ENCODE measurements at places on chromosomes 4 and X.

DNA sequence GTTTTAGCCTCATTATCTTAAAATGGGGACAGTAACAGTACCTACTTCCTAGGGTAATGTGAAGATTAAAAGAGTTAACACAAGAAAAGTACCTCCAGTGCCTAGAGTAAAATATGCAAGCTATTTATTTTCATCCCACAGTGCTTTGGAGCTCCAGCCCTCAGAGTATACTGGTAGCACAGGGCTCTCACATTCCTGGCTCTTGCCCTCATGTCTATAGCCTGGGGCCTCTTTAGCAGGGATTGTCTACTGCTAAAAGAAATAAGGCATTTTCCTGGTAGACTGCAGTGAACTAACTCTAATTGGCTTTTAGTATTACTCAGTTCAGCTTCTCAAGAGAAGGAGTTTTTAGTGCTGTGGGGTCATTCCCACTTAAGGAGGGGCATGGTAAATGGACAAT is 60.8 kb downstream of the RRAGB start:
- no peak for DNase-seq

- DNase-seq, result no peak
Observed at GRCh38 chr4:188414441-188414840, 275.2 kb downstream of the TRIML1 start.

DNA sequence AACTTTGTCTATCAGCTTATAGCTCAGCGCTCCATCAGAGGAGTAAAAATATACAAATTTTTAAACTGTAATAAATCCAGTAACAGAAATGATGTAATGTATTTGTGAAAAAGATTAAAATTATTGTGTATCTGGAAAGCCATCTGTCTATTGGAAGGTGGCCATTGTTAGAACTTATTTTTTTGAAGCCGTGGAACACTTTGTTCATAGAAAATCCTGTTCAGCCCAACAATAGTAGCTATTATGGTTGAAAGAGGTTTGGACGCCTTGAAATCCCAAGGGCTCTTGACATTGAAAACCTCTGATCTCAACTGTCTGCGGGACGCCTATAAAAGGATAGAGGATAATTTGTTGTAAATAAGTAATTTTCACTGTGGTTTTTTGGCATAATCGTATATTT is 98.3 kb downstream of the RAPGEF2 start:
- no peak for DNase-seq

GRCh38 chrX:152528193-152528592 is 77.1 kb upstream of the GABRA3 start:
- DNase-seq, result no peak

DNA sequence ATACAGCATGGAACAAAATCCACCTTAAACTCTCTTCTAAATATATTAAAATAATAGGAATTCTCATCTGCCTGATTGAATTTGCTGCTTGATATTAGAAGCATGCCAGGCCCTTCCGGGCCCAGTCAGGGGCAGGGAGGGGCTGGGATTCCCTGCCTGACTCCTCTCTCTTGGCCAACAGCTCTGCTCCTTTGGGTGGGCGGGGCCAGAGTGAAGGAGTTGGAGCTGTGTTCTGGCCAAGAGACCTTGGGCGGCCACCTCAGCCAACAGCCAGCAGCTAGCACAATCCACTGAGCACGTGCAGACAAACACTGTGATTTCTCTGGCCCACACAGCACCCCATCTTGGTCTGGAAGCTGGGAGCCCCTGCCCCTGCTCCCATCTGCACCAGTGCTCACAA is 140.3 kb downstream of the PJA1 start:
- DNase-seq, result no peak

- DNase-seq, result no peak
Observed at GRCh38 chr4:25814301-25815136, 48.3 kb downstream of the SEL1L3 start.

- DNase-seq, result no peak
Observed at GRCh38 chr4:169823685-169824084, 65.9 kb upstream of the HPF1 start.

DNA sequence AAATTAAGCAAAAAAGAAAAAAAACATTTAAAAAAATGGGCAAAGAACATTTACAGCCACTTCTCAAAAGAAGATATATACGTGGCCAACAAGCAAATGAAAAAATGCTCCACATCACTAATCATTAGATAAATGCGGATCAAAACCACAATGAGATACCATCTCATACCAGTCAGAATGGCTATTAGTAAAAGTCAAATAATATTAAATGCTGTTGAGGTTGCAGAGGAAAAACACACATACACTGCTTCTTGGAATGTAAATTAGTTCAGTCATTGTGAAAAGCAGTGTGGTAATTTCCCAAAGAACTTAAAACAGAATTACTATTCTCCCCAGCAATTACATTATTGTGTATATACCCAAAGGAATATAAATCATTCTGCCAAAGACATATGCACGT is 1189.0 kb downstream of the PCDH18 start:
- DNase-seq, result no peak

- no peak for DNase-seq
Observed at GRCh38 chrX:105328773-105329172, 108.3 kb upstream of the TEX13A start.

GRCh38 chr4:99856166-99856565 is 38.1 kb downstream of the LAMTOR3 start:
- DNase-seq, result no peak

DNA sequence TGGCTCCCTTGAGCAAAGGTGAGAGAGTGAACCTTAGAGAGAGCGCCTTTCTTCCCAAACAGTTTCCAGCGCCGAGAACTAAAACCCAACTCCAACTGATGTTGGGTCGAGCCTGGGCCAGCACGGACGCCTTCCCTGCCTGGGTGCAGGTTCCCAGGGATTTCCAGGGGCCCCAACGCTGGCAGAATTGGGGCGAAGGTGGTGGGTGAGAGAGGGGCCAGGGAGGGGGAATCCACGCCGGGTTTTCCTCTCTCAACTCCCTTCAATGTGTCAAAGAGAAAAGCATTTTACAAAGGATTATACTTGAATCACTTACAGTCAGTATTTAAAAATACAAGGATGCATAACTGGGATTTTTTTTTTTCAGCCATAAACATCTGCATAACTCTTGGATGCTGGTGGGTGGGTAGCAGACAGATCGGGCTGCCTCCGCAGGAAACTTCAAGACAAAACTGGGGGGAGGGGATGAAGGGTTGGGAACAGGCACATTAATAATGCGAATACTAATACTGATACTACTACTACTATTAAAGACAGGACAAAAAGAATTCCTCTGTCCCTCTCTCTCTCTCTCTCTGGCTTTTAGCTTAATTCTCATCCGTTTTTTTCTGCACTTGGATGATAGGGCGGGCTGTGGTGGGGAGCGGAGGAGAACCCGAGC is 1.3 kb upstream of the ARX start:
- DNase-seq, result no peak

- no peak for DNase-seq
Observed at GRCh38 chr4:101074326-101074725, 273.0 kb downstream of the PPP3CA start.

DNA sequence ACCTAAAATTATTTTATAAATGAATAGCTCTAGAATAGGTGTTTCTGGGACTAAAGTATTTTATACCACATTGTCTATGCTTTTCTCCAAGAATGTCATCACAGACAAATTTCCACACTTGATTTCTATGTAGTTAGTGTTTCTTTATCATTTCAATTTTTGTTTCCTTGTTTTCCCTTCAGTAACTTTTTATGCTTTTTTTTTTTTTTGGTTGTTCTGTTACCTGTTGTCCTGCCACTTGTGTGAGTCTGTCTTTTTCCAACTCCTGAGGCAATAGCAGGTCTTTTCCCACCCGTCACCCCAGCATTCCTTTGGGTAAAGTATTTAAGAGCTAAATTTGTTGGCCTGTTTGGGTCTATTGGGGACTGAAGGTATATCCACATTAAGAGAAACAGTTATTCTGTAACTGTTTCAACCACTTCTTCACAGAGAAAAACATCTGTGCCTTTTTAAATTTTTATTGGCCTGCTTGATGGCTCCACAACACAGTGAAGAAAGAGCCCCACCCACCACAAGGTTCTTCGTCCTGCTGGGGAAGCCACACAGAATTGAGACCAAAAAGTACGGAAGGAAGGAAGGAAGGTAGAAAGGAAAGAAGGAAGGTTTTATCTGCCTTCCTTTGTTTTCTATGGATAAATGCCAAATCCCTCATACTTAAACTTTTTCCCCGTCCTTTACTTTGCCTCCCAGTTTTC is 17.7 kb upstream of the GPC3 start:
- DNase-seq, result no peak

- DNase-seq, result no peak
Observed at GRCh38 chrX:40154250-40154852, 56.6 kb upstream of the BCOR start.

DNA sequence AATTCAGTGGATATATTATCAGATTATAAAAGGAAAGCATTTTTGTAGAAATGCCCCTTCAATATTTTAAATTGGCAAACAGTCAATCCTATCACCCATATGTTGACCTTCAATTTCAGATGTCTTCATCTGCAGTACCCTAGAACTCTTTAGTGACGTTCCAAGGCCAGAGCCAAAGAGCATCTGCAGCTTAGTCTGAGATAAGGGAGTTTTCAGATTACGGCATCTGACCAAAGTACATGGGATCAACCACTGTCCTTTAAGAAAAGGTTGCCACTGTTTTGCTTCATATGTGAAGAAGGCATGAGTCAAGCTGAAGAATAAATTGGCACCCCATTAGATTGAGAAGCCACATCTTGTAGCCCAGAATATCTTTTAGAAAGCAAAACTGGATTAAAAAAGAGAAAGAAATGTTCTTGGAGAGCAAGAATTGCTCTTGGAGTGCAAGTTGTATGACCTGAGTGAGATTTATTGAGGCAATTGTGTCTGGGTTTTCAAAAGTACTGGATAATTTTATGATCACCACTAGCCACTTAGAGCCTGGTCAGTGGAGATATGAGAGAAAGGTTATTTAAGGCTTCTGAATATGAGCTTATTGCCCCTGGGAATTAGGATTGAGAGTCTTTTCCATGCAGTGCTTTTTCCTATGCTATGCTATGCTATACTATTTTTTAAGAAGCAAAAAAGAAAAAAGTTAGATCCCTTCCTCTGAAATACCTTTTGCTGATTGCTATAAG is 251.9 kb upstream of the NR3C2 start:
- DNase-seq, result no peak

- DNase-seq, result no peak
Observed at GRCh38 chrX:9434051-9434550, 30.8 kb upstream of the TBL1X start.

DNA sequence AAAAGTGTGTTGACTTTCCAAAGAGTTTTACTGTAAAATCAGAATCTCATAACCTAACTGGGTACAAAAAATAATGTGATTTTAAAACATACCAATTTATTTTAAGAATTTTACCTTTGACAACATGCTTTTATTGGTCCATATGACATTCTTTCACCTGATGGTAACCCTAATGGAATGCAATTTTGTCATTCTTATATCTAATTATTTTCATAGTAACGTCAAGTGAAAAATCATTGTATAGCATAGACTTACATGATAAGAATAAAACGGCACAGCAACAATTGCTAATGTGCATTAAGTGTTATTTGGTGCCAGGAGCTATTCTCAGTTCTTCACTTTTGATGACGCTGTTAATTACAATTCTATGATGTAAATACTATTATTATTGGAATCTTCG is 13.6 kb downstream of the UNC5C start:
- DNase-seq, result no peak

GRCh38 chr4:186481998-186482790 is 73.2 kb downstream of the MTNR1A start:
- no peak for DNase-seq

- no peak for DNase-seq
Observed at GRCh38 chr4:88752754-88753153, 55.1 kb upstream of the NAP1L5 start.

GRCh38 chrX:153794018-153794896 is at the start of the genes IDH3G and SSR4:
Gene IDH3G (minus strand): TSS chrX:153794375. CDS start chrX:153794326, 49 bp downstream.
Gene SSR4 (plus strand): TSS chrX:153794668. CDS start chrX:153794688, 20 bp downstream.
- DNase-seq, result peak; percentile 90

DNA sequence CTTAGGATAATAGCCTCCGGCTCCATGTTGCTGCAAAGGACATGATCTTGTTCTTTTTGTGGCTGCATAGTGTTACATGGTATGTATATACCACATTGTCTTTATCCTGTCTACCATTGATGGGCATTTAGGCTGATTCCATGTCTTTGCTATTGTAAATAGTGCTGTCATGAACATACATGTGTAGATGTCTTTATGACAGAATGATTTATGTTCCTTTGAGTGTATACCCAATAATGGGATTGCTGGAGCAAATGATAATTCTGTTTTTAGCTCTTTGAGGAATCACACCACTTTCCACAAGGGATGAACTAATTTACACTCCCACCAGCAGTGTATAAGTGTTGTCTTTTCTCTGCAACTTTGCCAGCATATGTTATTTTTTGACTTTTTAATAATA is 4.6 kb downstream of the RAB33B start:
- no peak for DNase-seq

GRCh38 chr4:70754470-70754869 is 32.7 kb downstream of the RUFY3 start:
- DNase-seq, result no peak

- no peak for DNase-seq
Observed at GRCh38 chr4:70110917-70111316, 43.1 kb upstream of the PRR27 start.

DNA sequence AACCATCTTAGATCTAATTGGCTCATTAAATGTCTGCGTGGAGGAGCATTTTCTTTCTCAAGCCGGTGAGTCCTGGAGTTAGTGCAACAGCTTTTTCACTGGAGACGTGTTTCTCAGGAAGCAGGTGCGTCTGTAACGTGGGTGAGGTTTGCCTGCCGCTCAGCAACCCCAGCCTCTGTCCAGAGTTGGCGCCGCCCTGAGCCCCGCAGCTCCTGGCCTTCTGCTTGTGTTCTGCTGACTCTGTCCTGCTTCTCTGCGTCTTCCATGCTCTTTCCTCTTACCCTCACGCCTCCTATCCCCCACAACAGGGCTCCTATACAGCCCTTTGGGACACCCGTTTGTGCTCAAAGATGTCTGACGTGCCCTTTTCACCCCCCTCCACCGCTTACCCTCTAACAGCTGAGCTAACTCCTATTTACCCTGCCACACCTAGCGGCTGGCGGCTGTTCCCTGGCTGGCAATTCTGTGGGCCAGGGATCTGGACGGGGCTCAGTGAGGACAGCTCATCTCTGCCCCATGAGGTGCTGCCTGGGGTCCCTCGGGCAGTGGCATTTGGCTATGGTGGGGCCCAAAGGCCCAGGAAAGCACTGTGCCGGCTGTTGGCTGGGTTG is 18.8 kb downstream of the DOK7 start:
- no peak for DNase-seq

GRCh38 chrX:69496183-69496582 is 7.9 kb upstream of the NALF2 start:
- no peak for DNase-seq

DNA sequence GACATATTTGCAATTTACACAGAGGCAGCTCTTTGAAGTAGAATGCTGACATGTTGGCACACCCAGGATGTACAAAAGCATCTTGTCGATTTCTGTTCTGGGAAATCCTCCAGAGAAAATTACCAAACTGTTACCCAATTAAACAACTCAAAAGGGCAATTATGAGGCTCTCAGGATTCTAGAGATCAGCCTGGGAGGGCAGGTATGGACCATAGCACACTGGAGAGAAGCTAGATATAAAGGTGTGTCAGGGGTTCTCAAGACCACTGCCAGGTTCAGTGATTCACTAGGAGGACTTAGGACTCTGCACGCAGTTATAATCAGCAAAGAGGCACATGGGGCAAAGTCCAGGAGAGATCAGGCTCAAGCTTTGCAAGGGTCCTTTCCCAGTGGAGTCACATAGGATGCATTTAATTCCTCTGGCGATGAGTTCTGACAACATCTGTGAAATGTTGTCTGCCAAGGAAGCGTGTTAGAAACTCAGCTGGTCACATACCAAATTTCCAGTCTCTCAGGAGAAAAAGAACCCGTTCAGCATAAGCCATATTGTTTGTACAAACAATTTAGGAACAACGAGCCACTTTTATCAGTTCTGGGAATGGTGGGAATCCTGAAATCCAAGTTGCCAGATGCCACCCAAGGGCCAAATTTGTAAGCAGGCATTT is 100.8 kb downstream of the SYTL5 start:
- DNase-seq, result no peak
